ENCODE measurements at places on chromosomes 1 and 21.

DNA sequence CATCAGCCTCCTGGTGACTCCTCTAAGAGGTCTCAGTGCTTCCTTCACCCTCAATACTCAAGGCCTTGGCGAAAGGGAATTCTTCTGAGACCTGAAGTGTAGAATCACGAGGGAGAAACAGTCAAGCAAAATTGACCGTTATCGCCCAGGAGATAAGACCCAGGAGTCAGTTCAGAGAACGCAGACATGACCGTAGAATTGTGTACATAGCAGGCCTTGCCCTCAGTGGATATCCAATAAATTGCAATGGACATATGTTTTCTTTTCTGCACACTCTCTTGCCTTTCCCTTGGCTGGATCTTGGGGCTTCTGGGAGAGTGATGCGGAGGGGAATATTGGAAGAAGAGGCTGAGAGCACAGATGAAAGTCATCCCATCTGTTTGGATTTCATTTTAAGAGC lies 15.7 kb upstream of the ETS2 start:
- no peak for DNase-seq

GRCh38 chr1:15703562-15703961 lies 19.4 kb downstream of the PLEKHM2 start:
- DNase-seq = no peak

DNA sequence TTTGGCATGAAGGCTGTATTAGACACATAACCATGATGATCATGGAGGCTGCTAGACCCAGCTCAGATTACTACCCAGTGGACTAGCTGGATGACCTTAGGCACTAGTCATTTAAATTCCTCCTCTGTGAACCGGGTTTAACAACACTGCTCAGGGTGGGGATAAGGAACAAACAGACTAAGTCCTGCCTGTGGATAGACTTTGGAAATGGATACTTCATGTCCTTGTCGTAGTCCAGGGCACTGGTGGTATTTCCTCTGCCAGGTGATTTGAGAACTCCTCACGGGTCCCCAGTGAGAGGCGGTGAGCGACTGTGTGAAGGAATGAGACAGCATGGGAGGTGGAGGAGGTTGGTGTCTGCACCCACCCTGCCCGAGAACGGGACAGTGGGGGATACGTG lies 72.9 kb upstream of the SELENON start:
- DNase-seq = no peak

DNA sequence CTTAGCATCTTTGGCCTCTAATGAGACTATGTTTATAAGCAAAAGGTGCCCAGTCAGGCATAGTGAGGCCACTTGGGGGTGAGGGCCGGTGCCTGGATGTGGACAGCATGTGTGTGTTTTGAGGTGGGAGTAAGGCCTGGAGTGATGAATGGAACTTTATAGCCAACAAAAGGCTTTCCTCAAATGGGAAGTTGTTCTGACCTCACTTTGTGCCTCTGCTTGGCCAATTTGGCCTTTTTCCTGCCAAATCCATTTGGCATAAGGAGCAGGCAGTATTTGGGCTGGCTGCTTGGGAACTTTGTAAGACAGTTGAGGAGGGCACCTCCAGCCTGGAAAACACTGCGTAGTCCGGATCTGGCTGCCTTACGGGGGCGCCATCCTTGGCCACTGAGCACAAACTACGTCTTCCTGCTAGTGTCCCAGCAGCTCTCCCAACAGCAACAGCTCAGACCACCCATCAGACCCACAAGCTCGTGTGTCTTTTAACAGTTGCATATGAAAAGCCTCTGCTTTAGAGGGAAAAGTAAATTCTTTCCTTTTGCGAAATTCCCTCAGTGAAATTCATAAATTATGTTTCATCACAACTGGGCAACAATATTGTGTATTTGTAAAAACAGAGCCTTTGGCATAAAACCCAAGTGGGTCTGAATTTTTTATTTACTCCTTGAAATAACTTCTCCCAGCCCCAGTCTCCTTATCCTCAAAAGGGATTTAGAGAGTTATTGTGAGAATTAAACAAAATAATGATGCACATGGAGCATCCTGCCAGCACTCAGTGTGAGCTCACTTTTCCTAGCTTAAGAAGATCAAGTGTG lies 322.9 kb downstream of the DISC1 start:
- DNase-seq = peak; percentile 73

- no peak for DNase-seq
Measured at GRCh38 chr1:32900956-32901822, at the start of gene TMEM54. Gene TMEM54 (minus strand): TSS chr1:32901389. CDS start chr1:32901238, 151 bp downstream.

DNA sequence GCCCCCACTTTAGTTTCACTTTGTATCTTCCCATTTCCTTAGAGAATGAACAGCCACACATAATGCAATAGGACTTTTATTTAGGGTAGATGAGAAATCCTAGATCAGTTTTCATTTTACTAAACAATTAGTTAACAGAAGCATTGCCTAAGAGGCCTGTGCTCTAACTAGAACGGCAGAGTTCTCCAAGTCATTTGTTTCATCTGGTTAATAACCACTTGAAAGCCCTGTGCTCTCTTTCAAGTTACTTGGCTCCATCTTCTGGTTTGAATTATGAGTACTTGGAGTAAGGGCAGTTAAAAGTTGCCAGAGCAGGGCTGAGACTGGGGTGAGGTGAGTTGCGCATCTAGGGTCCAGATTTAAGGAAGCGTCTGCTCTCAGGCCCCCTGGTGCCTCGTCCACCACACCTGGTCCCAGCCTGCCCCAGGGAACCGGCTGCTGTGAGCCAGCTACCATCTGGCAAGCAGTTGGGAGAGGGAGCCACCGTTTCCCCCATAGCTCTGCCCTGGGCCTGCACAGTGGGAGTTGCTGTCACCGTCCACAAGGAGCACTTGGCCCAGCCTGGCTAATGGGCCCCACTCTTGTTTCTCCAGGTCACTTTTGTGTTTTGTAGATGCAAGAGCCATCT lies 18.1 kb upstream of the SLC44A3 start:
- DNase-seq = peak; percentile 62

- DNase-seq = no peak
Measured at GRCh38 chr1:66351478-66351877, 182.5 kb upstream of the SGIP1 start.

DNA sequence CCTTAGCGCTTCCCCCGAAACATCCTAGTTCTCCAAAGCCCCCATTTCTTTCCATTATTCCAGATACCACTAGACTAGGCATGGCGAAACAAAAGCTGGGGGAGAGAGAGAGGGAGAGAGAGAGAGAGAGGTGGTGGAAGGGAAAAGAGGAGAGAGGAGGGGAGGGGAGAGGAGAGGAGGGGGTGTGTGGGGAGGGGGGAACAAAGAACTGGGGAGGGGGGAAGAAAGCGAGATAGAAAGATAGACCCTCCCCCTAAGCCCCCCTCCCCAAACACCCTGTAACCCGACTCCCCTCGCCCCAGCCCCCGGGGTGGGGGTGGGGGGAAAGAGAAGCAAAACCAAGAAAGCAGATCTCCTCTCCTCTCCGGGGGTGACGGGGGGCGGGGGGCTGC lies 352 bp downstream of the MEX3A start:
- DNase-seq = peak; percentile 65

- no peak for DNase-seq
Measured at GRCh38 chr1:201330541-201330940, 46.9 kb downstream of the TNNT2 start.

GRCh38 chr1:228917342-228917741 lies 182.1 kb downstream of the RHOU start:
- no peak for DNase-seq

DNA sequence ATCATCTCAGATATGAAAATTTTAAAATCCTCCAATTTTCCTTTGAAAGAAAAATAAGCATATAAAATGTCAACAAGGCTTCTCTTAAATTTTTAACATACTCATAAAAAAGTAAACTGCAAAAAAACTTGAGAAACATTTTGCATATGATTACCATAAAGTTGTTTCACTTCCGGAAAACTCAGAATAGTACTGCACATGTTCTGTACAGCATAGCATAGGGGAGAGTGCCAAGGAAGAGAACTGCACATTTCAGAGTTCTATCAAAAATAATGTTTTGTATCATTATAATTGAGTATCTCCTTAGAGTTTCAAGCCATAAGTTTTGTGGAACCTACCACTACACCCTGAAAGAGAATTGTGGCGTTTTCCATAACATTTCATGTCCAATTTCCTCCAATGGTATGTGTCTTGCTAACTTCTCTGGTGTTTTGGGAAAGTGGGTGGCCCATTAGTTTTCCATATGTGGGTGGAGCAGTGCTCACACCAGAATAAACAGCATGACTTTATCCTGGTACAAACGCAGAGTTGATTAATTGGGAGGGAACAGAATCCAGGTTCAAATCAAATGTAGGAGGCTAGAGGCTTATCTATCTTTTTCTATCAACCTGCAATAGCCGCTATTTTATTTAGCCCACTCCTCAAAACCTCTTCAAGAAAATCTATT lies 430.9 kb downstream of the LMO4 start:
- no peak for DNase-seq

DNA sequence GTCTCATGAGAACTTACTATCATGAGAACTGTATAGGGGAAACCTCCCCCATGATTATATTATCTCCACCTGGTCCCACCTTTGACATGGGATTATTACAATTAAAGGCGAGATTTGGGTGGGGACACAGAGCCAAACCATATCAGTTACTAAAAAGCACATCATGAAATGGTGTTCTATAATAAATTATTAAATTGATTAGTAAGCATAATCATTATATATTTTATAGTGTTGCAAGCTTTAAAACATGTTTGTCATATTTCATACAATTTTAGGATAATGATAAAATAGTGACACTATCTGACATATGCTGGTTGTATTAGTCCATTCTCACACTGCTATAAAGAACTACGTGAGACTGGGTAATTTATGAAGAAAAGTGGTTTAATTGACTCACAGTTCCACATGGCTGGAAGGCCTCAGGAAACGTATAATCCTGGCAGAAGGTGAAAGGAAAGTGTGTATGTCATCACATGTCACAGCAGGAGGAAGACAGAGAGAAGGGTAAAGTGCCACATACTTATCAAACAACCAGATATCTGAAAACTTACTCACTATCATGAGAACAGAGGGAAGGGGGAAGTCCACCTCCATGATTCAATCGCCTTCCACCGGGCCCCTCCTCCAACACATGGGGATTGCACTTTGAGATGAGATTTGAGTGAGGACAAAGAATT lies 539.2 kb upstream of the OLFM3 start:
- no peak for DNase-seq

- DNase-seq = no peak
Measured at GRCh38 chr1:206660136-206660535, 24.6 kb upstream of the MAPKAPK2 start.

- no peak for DNase-seq
Measured at GRCh38 chr1:93608187-93609109, 73.2 kb downstream of the BCAR3 start.

DNA sequence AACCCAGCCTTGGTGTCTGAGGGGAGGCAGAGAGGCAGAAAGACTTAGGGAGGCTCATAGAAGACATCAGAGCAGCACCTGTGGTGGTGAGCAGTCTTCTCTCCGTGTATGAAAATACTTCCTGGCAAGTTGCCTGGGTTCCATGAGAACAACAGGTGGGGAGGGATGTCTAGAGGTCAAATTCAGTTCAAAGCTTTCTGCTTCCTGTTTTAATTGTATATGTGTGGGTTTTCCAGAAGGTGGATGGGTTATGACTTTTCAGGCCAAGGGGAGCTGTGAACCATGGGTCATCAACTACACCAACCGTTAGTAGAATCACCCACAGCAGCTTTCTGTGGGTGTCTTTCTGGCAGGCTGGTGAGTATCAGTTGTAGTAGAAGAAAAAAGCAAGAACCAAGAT lies 4.1 kb upstream of the FCRL2 start:
- DNase-seq = no peak

- DNase-seq = peak; percentile 79
Measured at GRCh38 chr1:202852163-202852904, 36.6 kb downstream of the RABIF start.

- DNase-seq = no peak
Measured at GRCh38 chr1:48051466-48052126, 54.4 kb upstream of the TRABD2B start.
